ENCODE measurements at places on chromosomes 4 and X.

- DNase-seq, result no peak
These were observed 99.9 kb downstream of the DCLK2 start for GRCh38 chr4:150178161-150178560.

GRCh38 chr4:138572007-138572406 is 329.9 kb upstream of the SLC7A11 start:
- DNase-seq, result no peak

GRCh38 chr4:126445596-126445995 is 1130.8 kb downstream of the FAT4 start:
- no peak for DNase-seq

DNA sequence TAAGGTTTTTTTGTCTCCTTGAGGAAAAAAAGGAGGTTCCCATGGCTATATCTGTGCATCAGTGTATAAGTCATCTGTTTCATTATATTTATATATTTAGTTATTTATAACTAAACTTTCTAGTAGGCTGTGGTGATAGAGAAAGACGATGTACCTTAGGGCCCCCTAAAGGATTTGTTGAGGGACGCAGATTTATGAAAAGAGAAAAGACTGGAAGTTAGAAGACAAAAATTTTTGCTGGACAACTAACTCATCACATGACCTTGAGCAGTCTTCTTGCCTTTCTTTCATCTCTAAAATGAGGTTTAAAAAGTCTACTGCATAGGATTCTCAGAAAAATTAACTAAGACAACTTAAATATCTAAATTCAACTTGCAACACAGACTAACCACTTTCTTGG is 6.1 kb downstream of the GASK1B start:
- DNase-seq, result no peak

DNA sequence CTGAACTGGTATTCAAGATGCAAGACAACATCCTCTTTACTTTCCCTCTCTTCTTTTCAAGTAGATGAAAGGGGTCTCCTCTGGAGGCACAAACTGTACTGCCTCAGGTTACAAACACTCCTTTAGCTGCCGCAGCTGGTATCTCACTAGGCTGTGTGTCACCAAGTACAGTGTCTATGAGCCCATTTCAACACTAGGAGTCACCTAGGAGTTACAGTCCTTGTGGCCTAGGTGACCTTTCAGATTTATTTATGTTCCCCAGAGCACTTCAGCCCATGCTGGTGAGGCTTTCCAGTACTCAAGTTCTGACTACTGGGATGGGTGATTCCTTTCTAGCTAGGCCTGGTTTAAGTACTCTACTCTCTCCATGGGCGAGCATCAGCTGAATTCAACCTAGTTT is 32.4 kb upstream of the TMLHE start:
- no peak for DNase-seq

- DNase-seq, result no peak
These were observed 89.9 kb upstream of the CPEB2 start for GRCh38 chr4:14912426-14912825.

DNA sequence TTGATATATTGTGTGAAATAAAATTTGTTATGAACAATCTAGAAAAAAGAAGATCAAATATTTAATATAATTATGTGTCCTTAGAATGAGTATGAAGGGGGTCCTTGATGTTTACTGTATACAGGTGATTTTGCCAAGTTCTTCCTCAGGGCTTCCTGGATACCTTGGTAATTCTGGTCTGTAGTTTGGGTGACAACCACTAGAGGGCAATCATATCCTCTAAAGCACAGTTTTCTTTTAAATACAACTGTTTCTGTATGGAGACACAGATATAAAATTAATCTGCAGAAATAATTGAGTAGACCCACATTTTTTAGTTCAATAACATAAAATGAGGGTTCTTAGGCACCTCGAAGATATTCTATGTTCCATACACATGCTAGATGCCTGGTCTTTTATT is 157.7 kb downstream of the SPANXN1 start:
- no peak for DNase-seq

- no peak for DNase-seq
These were observed 469.9 kb downstream of the PCDH10 start for GRCh38 chr4:133618963-133619362.

DNA sequence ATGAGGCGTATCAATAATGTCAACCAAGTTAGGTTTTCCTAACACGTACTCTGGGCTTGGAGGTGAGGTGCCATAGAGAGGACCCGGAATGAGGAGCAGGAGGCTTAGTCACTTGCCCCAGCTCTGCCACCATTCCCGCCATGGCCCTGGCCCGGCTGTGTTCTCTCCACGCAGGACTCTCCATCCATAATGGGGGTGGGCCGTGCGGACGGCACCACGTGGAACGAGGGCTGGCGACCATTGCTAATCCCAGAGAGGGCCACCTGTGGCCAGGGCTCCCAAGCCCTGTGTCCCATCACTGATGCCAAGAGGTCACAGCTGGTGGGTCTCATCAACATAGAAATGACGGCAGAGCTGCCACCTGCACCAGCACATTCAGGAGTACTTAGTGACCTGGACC is 76.4 kb downstream of the JAKMIP1 start:
- DNase-seq, result no peak

- no peak for DNase-seq
These were observed 255.1 kb upstream of the GK2 start for GRCh38 chr4:79663141-79663540.

DNA sequence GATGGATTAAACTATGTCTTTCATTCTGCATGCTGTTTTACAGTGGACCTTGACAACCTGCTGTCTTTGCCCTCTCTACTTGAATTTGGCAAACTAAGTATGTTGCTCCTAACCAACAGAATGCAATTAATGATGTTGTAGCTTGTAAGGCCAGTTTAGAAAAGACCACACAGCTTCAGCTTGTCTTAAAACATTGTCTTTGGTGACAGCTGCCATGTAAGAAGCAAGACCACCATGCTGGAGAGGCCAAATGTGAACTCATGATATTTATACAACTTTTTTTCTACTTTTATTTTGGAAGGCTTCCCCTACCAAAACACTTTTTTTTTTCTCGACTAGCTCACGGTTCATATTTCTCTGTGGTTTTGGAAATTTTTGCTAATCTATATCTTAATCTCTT is 278.0 kb upstream of the GNPDA2 start:
- DNase-seq, result no peak

DNA sequence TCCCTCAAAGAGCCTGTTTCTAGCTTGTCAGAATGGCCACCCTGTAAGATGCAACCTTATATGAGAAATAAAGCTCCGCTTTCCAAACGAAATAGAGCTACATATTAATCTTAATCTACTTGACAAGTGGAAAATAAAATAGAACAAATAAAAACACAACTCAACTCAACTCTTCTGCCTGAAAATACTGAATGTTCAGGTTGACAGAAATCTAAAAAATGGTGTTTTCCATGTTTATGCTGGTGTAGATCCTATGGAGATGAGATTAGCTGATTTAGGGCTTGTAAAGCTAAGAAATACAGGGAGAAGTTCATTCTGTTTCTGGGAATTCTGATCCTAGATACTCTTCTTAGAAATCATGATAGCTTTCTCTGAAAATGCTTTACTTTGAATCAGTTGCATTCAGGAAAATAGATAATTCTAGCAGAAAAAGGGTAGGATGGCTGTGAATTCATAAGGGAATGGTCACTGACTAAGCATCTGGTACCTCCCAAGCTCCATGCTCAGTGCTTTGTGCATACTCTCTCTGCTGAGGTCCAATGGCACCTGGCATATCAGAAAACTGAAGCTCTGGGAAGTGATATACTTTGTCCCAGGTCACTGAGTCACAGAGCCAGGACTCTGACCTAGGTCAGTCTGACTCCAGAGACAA is 89.2 kb upstream of the EXOC1L start:
- DNase-seq, result no peak
